ENCODE measurements at places on chromosomes 11 and 22. TPM values are rescaled to one million over a fixed set of nuclear protein-coding genes. Genes with fewer than 3 reads are reported as not detected.

TUBGCP6 gene
- total RNA-seq = 38.6 TPM

DNA sequence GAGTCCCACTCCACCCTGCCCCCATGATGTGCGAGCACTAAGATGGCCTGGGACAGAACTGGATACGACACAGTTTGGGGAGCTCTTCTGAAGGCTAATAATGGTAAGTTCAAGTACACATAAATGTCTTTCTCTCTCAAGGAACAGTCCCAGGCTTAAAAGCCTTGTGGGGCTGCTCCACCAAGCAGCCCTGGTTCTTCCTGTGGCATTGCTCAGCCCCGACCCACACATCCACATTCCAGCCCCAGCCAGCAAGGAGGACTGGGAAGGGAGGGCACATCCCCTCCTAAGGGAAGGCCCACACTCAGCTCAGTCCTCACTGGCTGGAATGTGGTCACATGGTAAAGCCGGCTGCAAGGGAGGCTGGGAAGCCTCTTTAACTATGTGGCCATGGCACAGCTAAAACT lies 13.3 kb upstream of the MB start:
- peak; percentile 38 for DNase-seq

AQP11 gene
- total RNA-seq = 0.20 TPM

DNA sequence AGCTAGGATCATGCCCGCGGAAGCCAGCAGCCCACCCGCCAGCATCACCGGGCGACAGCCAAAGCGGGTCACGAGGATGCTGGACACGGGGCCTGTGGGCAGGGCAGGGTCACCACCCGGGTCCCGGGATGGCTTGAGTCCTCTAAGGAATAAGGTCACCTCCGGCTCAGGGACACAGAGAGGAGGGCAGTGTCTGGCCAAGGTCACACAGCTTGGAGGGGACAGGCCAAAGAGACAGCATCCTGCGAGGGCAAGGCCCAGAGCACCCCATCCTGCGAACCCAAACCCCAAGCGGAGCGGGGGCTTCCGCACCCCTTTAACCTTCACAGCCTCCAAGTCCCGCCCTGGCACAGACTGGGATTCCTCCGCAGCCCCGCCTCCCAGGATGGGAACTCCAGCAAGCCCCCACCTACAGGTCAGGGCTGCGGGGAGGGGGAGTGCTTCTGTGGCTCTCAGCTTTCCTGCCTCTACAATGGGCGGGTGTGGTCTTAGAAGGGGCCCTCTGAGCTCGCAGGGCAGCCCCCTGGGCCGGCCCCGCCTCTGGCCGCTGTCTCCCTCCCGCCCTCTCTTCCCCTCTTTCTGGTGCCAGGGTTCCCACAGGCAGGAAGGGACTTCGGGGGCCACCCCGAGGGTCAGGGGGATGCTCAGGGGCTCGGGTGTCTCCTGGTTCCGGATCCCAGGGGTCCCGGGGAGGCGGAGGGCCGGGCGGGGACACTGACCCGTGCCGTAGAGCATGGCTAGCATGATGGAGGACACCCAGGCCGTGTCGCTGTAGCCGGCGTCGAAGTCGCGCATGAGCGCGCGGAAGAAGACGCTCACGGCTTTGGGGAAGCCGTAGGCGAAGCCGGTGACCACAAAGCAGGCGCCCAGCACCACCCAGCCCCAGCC lies 1.8 kb downstream of the SLC16A8 start:
- DNase-seq = no peak

PTGDR2 gene
- total RNA-seq = 0.12 TPM

- DNase-seq = no peak
Measured at GRCh38 chr22:41110968-41111367, 18.6 kb downstream of the EP300 start.

- no peak for DNase-seq
Measured at GRCh38 chr11:120102050-120102863, 35.7 kb downstream of the TRIM29 start.

- DNase-seq = no peak
Measured at GRCh38 chr11:123173040-123173855, 21.8 kb downstream of the CLMP start.

DNA sequence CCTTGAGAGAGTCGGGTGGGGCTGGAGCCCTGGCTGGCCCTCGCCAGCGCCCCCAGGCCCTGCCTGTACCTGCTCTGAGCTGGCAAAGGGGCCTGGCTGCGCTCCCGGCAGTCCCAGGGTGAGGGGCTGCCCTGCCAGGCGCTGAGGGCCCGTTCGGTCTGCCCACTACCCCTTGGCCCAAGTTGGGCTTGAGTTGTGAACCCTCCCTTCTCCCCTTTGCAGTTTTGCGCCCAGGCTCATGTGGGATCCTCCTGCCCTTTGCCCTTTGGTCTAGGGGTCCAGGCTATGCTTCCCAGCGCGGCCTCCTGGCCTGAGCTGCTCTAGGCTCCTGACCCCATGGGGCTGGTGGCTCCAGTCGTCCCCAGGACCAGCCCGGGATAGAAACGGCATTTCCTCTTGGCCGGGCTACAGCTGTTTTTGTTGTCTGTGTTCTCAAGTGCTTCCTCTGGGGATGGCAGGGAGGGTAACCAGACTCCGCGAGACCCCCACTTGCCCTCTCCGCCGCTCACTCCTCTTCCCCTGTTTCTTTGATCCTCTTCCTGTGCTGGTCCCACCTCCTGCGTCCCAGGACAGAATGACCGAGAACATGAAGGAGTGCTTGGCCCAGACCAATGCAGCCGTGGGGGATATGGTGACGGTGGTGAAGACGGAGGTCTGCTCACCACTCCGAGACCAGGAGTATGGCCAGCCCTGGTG lies 34.9 kb downstream of the PRDM11 start:
- DNase-seq = no peak

RASSF10 gene
- total RNA-seq = not detected

DNA sequence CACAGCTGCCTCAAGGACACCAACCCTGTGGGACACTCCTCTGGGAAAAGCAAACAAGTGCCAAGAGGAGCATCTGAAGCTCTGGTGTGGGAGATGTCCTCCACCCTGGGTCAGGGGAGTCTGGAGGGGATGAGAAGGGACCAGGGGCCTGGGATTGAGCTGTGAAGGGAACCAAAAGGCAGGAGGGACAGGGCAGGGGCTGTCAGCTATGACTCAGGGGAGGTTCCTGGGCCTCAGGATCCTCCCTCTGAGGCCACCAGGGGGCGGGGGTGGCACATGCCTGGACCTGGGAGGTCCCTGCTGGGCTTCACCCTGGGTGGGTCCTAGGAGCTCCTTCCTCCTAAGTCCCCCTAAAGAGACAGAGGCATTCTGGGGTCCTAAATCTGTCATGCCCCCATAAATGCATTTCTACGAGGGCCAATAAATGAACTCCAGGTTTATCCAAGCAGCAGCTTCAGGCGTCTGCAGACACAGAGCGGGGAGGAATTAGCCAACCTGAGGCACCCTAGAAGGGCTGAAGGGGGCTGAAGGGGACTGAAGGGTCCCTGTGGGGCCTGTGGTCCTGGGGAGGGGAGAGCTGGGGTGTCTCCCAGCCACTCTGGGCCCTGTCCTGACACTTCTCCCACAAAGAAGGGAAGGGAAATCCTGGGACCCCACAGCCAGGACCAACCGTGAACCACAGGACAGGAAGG lies 31.9 kb upstream of the IGLL5 start:
- DNase-seq = no peak

- no peak for DNase-seq
Measured at GRCh38 chr22:32395107-32395506, 16.9 kb downstream of the RTCB start.

POU2AF2 gene
- not detected for total RNA-seq

- no peak for DNase-seq
Measured at GRCh38 chr11:61532134-61533038, 23.8 kb downstream of the LRRC10B start.

AAMDC gene
- 11.2 TPM for total RNA-seq

GRCh38 chr22:21917181-21917958 lies 35.3 kb downstream of the PPM1F start:
- no peak for DNase-seq

- no peak for DNase-seq
Measured at GRCh38 chr11:72294616-72295395, 50.8 kb upstream of the PHOX2A start.

SHANK3 gene
- 16.0 TPM for total RNA-seq

TYR gene
- total RNA-seq = not detected

GRCh38 chr11:62514151-62514550 lies 32.5 kb downstream of the AHNAK start:
- DNase-seq = no peak

- no peak for DNase-seq
Measured at GRCh38 chr11:66281776-66282467, 3.9 kb downstream of the CNIH2 start.

DNA sequence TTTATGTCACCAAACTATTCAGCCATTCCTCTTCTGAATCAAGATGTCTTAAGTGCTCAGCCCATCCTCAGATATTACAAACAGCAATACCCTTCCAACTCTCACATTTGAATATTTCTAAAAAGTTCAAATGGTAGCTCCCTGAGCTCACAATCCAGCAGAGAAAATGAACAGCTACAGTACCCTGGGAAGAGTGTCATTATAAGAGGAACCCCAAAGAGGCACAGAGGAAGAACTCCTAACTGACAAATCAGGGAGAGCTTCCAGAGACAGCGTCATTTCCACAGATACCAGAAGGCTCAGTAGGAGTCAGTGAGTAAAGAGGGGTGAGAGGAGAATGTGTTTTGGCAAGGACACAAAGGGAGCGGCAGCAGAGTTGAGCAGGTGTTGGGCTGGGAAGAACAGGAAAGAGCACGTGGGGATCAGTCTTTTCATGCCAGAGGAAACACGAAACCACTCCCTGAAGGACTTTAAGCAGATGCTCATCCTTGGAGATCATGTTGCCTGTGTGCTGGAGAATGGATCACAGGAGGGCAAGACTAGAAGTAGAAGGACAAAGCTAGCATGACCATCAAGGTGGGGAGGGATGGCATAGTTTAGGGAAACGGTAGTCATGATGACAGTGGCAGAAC lies 4.3 kb downstream of the CLTCL1 start:
- DNase-seq = no peak

CDC42BPG gene
- 30.1 TPM for total RNA-seq

EIF3F gene
- total RNA-seq = 313 TPM

DNA sequence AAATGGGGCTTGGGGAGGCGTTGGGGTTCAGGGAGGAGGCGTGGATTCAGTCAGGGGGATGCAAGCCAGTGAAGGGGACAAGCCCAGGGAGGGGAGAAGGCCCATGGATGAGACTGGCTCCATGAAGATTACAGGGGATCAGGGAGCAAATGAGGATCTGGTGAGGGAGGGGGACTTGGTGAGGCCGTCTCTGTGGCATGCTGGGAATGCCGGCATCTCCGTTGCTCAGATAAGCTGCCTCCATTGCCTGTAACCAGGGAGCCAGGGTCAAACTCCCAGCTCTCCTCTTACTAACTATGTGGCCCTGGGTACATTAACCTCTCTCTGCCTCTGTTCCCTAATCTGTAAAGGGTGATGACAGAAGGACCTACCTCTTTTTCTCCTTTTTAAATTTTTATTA lies 38.7 kb downstream of the TPBGL start:
- DNase-seq = no peak

- no peak for DNase-seq
Measured at GRCh38 chr11:62439785-62440602, 21.2 kb downstream of the SCGB1A1 start.

- DNase-seq = peak; percentile 80
Measured at GRCh38 chr11:64856382-64857227, 12.2 kb upstream of the CDC42BPG start.

DNA sequence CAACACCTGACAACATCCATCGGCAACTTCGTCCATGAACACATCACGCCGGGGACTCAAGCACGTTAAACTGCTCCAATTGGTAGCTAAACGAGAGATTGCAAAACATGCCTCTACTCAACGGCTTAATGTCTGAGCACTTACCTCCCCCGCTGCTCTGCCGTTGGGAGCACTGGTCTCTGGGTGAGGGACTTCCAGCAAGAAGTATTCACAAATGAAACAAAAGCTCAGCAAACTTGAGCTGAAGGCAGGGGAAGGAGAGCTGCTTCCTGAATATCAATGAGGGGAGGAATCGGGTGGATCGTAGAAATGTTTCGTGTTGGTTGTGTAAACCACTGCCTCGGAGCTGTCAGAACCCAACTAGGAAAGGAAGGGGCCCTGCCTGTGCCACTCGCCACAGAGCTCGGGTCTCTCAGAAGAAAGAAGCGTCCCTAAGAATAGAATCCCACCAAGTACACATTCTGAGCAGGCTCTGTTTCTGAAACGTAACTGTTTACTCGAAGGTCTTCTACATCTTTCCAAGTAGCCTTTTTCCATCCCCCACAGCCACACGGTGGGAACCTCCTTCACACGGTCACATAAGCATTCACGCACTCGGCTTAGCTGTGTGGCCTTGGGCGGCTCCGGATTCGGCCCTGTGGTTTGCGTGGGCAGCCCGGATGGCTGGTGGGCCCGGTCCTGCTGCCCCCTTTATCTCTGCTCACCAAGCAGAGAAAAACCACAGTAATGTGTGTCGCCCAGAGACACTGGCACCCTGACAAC lies at the start of gene MLC1:
TSS of gene MLC1 (minus strand) at position 216 of the 762 bp plus-strand sequence. CDS start 524 bp downstream, outside the sequence.
- DNase-seq = no peak

DNA sequence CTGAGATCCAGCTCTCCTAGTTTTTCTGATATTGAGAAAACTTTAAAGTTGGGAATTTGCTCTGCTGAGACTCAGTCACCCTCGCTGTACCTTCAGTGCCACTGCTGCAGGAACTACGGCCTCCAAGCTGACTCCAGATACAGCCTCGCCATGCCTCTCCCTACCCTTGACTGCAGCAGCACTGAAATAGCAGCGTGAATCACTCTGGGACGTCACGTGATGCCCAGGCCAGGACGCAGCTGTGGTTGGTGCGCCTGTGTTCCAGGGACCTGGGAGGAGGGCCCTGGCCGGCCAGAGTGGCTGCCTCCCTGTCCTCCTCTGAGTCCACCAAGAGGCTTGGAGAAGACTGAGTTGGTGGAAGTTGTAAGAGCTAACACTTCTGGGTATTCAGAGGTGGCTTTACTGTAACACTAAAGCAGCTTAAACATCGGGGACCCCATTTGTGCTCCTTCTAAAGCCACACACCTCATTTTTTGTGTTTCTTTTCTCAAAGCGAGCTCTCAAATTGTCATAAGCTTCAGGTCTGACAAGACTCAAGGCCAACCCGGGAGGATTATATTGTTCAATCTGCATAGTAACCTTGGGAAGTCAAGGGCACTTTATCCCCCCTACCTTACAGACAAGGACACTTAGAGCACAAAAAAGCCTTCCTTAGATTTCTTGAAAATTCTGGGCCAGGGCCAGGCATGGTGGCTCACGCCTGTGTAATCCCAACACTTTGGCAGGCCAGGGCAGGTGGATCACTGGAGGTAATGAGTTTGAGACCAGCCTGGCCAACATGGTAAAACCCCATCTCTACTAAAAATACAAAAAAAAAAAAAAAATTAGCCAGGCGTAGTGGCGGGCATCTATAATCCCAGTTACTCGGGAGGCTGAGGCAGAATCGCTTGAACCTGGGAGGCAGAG lies 4.2 kb upstream of the STIP1 start:
- DNase-seq = peak; percentile 72

Measured in HCT116 (cell line).